ENCODE measurements at places on chromosomes 2 and 18. TPM values are rescaled to one million over a fixed set of nuclear protein-coding genes. Genes with fewer than 3 reads are reported as not detected.

DNA sequence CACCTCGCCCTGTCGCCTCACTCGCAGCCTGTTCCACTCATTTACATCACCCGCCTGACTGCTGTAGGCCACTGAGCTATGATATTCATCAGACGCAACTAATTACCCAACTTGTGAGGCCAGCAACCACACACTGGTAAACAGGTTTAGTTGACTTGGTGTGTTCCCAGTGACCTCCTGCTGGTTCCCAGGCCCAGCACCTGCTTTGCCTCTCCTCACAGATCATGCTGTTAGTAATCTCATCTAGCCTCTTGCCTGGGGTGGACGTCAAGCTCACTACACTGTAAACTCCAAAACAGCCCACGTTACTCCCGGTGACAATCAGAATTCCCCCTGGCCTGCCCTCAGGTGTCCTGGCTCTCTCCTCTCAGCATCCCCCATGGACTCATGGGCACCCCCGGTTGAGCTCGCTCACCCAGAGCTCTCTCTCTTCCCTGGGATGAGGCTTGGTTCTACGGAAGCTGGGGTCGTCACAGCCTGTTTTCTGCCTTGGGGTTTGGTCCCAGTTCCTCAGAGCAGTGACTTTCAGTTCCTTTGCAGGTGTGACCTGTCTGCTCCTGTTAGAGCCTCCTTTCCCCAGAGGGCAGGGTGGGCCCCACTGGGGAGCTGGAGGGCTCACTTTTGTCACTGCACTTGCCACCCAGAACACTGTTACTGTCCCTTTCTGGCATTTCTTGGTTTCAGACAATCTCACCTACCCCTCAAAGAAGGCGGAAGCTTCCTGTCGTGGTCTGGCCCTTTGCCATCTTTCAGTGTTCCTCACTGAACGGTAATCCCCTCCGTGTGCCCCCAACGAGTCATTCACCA is 40.3 kb downstream of the INPP5D start:
- no peak for DNase-seq

- DNase-seq, result no peak
These were observed 14.0 kb downstream of the PXDN start for GRCh38 chr2:1730015-1730927.

- DNase-seq, result no peak
These were observed 17.3 kb downstream of the LYPD6B start for GRCh38 chr2:149055751-149056150.

DNA sequence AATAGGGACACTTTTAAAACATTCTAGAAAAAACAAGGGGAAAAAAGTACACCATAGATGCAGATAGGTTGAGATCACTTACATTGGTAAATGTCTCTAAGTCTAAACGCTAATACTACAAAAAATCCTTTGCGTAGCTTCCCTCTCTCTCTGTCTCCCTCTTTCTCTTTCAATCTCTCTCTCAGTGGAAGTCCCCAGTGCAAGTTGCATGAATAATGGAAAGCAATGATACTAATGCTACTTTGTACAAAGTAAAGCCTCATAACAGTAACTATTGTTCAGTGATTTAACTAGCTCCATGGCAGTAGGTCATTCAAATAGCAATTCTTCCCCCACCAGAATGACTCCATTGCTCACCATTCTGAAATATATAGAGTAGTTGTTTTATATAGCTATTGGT is 12.8 kb downstream of the MEIS1 start:
- DNase-seq, result no peak

Gene ASB18
- total RNA-seq, result not detected

DNA sequence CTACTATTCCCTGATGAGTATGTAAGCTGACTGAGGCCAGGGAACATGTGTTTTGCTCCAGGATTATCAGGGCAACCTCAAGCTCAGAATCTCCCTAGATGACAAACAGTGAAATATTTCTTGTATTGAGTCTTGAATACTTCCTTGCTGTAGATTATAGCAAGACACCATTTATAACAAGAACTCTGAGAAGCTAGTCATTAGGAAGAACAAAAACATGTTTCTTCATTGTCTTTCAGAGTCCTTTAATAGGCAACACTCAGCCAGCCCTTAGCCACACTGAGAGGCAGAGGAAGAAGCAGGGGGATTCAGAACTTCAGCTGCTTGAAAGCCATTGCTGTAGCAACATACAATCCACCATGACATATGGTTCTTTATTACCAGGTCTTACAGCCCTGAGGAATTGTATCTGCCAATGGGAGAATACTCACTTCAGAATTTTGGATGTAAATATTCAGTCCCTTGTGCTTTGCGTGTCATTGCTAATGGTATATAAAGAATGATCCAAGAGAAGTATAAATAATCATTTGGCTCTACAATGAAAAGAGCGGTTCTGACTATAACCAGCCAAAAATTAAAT is 117.5 kb upstream of the NCKAP5 start:
- DNase-seq, result no peak

- no peak for DNase-seq
These were observed 98.5 kb upstream of the XPO1 start for GRCh38 chr2:61636686-61637085.

GRCh38 chr2:238227587-238228032 is 12.2 kb downstream of the HES6 start:
- DNase-seq, result no peak

GRCh38 chr2:120338015-120338414 is 7.9 kb upstream of the INHBB start:
- DNase-seq, result no peak

- no peak for DNase-seq
These were observed 509.7 kb downstream of the CCDC85A start for GRCh38 chr2:56693501-56693900.

Gene CCDC68
- not detected for total RNA-seq

Measured in neural crest cell (in vitro differentiated cells).